ENCODE measurements at places on chromosomes 3 and 15.

DNA sequence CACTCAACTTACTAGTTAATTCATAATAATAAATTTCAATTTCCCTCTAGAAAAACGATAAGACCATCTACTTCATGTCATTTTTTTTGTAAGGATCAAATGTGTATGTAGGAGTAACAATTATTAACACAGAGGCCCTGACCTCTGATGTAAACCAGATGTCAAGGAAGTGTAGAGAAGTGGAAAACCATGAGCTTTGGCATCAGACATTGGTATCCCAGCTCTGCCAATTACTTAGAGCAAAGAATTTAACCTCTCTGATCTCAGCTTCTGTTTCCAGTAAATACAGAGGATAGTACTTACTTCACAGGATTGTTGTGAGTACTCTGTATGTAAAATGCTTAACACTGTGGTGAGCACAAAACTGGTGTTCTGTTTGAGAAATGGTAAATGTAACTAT is 17.5 kb downstream of the AQR start:
- no peak for DNase-seq

DNA sequence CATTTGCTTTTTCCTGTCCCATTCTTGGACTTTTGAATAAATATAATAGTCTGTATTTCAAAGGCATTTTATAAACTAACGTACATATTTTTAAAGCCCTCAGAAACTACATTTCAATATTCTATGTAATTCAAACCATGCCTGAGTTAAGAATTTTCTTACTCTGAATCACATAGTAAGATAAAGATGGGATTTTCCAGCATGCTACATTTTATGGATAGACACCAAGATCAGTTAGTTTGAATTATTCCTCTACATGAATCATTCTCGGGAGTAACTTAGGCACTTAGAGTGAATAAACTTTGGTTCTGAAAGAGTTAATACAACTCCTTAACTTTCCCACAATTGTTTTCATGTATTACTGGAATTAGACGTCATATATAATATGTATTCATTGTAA is 713.3 kb upstream of the CBLB start:
- no peak for DNase-seq

- no peak for DNase-seq
These were observed 21.0 kb upstream of the FBXL2 start for GRCh38 chr3:33256249-33256648.

DNA sequence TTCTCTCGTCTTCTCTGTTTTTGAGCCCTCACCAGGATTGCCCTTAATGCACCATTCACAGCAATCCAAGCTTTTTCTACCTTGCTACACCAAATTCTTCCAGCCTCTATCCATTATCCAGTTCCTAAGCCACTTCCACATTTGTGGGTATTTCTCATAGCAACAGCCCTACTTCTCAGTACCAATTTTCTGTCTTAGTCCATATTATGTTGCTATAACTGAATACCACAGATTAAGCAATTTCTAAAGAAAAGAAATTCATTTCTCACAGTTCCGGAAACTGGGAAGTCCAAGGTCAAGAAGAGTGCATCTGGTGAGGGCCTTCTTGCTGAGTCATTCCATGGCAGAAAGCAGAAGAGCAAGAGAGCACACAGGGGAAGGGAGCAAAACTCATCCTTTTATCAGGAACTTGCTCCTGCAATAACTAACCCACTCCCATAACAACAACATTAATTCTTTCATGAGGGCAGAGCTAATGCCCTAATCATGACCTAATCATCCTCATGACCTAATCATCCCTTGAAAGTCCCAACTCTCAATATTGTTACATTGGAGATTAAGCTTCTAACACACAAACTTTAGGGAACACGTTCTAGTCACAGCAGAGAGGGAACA is 9.7 kb upstream of the EIF1B start:
- peak; percentile 94 for DNase-seq

GRCh38 chr15:35505141-35505540 is 40.8 kb downstream of the DPH6 start:
- DNase-seq = no peak

GRCh38 chr3:54845551-54845950 is 82.3 kb downstream of the LRTM1 start:
- no peak for DNase-seq

DNA sequence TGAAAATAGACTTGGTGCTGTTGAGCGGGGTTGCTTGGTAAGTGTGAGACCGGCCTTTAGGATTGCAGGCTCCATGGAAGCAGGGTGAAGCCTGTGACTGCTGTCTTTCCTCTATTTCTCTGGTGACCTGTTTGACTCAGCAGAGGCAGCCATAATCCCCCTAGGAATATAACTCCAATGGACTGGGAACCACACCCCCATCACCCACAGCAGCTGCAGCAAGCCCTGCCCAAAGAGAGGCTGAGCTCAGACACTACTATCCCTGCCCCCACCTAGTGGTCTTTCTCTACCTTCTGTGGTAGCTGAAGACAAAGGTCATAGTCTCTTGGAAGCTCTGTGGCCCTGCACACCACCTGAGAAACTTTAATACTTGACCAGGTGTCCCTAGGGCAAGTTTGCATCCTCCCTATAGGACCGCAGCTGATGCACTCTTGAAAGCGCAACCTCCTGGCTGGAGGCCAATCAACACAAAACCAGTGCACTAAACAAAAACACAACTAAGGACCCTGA is 133.6 kb upstream of the MRPL3 start:
- no peak for DNase-seq

DNA sequence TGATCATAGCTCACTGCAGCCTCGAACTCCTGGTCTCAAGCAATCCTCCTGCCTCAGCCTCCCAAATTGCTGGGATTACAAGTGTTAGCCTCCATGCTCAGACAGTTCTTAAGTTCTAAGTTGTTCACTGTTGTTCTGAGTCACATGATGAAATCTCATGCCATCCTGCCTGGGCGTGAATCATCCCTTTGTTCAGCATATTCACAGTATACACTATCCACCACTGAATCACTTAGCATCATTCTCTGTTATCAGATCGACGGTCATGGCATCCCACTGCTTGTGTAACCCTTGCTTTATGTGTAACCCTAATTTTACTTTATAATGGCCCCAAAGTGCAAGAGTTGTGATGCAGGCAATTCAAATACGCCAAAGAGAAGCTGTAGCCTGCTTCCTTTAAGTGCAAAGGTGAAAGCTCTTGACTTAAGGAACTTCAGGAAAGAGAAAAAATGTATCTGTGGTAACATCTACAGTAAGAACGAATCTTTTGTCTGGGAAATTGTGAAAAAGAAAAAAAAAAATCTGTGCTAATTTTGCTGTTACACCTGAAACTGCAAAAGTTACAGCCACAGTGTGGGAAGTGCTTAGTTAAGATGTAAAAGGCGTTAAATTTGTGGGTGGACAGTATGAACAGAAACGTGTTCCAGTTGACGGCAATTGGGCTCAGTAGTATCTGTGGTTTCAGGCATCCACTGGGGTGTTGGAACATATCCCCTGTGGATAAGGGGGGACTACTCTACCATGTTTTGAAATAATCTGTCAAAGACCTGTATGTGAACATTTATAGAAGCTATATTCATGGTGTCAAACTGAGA is 80.6 kb downstream of the PCOLCE2 start:
- DNase-seq = no peak

- peak; percentile 31 for DNase-seq
These were observed 32.8 kb upstream of the TOP2B start for GRCh38 chr3:25697553-25697952.

- no peak for DNase-seq
These were observed 155.7 kb downstream of the KLF13 start for GRCh38 chr15:31482122-31482922.

GRCh38 chr3:5195605-5196004 is 8.1 kb downstream of the EDEM1 start:
- DNase-seq = peak; percentile 91

GRCh38 chr3:28198974-28199373 is 42.4 kb upstream of the CMC1 start:
- DNase-seq = no peak

DNA sequence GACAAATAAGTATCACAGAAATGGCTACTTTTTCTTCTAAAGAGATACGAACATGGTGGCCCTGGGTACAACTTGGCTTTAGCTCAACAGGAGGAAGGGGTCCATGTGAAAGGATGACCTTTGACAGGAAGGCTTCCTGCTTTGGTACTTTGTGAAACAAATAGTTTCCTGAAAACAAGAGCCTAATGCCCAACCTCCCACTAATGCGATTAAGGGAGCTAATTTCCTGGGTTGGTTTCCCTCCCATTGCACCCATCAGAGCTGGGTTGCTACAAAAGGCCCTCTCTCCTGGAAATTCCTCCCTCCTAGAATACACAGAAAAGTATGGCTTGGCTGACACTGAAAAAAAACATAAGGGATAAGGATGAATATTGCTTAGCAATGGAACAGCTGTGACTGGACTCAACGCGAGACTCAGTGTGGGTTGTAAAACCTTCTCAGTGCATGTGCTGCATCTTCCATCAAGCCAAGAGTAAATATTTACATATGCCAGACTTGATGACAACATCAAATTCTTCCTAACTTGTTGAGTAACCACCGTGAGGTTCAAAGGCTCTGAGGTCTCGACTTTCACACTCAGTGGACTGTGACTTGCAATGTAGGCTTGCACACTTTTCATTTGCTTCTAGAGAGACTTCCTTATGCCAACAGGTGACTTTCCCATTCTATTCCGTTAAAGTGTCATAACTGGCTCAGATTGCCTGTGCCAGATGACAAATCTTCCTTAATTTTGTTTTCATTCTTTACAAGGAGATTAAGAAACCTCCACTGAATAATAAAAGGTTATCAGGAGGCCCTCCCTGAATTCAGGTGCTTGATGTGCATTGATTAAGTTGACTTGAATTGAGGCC is 60.1 kb downstream of the ADAMTS9 start:
- DNase-seq = no peak

DNA sequence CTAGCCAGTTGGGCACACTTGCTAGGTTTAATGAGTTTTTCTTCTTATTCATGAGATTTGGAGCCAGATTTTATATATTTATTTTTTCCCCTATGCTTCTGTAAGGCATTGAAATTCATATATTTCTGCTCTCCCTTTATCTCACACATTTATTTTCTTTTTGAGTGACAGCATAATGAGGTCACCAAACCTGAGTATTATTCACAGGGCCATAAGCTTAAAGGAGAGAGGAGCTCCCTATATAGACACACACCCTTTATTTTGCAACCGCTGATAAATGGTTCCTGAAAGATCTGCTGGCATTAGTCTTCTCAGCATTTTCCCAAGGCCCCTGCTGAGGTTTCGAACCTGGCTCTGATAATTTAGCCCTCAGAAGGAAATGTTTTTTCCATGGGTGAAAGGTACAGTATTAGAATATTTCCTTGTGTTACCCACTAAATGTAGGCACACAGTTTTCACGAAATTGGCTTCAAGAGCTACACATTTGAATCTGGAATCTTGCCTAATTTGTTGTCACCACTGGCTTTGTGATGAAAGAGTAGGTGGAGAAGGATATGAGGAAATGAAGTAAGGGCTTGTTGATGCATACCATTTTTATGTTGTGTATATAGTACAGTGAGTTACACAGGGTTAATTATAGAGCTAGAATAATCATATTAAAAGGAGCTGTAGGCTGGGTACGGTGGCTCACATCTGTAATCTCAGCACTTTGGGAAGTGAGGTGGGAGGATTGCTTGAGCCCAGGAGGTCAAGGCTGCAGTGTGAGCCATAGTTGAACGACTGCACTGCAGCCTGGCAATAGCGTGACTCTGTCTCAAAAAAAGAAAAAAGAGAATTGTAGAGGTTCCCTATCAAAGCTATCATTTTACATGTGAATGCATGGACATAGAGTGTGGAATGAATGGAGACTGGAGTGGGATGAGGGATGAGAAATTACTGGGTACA is 6.5 kb downstream of the KLHL18 start:
- peak; percentile 48 for DNase-seq

DNA sequence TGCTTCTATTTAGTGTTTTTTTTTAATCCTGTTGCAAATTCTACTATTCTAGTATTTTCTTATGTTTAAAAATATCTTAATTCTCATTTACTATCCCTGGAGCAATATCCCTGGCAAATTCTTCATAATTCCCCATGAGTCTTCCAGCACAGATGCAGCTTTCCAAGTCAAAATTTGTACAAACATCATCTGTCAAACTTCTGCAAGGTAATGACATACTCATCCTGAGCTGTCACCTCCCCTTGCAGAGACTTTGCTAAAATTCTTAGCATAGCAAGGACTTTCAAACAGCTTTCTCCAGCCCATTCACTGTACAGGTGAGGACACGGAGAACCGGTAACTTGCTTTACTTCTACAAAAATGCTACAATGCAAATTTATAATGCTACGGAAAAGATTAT is 28.6 kb upstream of the VGLL4 start:
- no peak for DNase-seq

DNA sequence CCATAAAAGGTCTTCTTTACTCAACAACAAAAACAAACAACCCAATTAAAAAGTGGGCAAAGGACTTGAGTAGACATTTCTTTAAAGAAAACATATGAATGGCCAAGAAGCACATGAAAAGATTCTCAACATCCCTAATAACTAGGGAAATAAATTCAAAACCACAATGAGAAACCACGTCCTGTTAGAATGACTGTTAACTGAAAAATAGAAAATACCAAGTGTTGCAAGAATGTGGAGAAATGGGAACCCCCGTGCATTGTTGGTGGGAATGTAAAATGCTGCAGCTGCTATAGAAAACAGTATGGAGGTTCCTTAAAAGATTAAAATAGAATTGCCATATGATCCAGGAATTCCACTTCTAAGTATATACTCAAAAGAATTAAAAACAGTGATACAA is 34.8 kb downstream of the NMNAT3 start:
- DNase-seq = peak; percentile 84

GRCh38 chr3:79497447-79498111 is 270.2 kb downstream of the ROBO1 start:
- DNase-seq = no peak

- DNase-seq = no peak
These were observed 46.6 kb downstream of the CEP70 start for GRCh38 chr3:138547342-138547975.

DNA sequence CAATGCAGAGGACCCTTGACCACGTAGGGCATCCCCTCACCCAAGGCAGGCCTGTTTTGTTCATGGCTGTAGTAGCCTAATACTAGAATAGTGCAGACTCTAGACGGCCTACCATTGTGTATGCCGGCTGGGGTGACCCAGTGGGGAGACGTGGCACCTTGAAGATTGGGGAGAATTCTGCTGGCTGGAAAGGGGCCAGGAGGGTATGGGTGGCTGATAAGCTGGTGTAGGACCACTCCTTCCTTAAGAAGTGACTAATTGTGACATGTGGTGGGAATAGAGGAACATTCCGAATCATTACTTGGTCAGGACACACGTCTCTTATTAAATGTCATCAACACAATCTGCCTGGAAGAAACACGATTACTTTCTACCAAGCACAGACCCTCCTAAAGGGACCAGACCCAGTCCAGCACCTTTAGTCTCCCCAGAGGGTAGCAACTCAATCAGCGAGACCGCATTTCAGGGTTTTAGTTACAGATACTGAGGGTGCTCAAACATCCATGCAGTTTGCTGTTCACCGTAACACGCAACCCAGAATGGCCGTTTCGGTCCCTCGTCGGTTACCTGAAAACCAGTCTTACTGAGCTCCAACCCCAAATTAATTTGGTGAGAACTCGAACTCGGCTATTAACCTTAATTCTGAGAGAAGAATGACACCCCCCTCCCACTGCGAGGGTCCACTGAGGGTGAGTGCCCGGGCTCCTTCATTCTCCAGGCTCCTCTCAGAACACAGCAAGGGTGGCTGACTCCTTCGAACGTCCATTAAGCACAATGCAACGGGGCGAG is 1.6 kb upstream of the KLF13 start:
- peak; percentile 15 for DNase-seq

Data from suppressor macrophage (primary cell).